ENCODE measurements at places on chromosomes 12 and 14.

- no peak for DNase-seq
These were observed 124.7 kb downstream of the GARIN6 start for GRCh38 chr12:99772274-99772673.

DNA sequence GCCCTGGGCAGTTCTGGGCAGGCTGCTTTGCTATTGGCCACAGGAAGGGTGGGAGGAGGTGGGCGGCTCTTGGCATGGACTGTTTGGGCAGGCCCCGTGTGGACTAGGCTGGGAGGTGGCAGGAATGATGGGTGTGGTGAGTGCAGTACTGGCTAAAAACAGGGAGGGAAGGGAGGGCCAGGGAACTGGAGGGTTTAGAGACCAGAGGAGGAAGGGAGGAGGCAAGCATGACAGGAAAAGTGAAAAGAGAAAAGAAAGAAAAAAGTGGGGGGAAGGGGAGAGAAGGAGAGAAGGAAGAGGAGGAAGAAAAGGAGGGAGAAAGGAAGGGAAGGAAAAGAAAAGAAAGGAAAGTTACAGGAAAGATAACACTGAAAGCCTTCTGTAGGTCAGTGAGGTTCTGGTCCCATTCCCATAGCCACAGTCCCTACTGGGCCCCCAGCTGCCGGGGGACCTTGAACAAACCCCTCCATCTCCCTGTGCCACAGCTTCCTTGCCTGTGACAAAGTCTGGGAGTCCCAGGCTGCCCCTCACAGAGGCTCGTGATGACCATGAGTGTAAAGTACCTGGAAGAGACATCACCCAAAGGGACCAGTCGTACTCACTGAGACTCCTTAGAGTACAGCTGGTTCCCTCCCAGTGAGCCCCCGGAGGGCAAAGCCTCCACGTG lies 1.1 kb upstream of the C14orf132 start:
- DNase-seq, result no peak

GRCh38 chr14:39568809-39569538 lies 136.7 kb upstream of the FBXO33 start:
- no peak for DNase-seq

- DNase-seq, result no peak
These were observed 51.9 kb downstream of the SUSD6 start for GRCh38 chr14:69663300-69663643.

DNA sequence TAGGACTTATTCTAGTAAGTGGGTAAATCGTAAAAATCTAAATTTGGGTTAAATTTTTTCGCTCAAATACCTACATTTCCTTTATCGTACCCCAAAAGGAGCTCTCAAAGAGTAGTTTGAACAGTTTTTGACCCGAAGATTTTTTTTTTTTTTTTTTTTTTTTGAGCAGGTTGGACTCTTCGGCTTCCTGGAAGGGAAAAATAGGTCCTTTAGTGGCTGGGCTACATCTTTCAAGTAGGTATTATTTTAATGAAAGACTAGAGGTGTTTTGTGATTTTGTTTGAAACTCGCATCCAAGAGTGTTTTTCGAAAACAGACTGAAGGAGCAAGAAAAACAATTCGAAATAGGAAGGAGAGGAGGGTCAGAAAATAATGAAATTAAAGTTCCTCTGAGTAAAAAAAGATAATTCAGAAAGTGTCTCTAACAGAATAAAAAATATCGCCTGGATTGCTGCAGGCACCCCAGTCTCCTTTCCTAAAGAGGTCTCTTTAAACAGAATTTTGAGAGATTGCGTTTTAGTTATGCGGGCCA lies 6.0 kb downstream of the CDKN1B start:
- no peak for DNase-seq

DNA sequence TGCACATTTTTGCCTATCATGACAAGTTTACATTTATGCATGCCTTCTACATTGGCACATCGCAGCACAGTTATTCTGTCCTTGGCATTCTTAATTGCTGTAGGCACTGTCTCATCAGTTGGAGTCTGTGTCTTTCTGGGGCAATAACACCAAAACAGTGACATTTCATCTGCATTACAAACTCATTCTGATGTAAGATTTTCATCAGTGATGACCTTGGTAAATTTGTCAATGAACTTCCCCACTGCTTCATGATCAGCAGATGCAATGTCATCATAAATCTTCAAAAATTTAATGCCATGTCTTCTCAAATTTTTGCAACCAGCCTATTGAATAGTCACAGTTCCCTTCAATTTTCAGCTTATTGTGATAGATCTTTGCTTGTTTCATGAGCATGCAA lies 85.5 kb downstream of the CAPZA3 start:
- DNase-seq, result no peak

- no peak for DNase-seq
These were observed 141.1 kb downstream of the HMGA2 start for GRCh38 chr12:65965358-65965757.

DNA sequence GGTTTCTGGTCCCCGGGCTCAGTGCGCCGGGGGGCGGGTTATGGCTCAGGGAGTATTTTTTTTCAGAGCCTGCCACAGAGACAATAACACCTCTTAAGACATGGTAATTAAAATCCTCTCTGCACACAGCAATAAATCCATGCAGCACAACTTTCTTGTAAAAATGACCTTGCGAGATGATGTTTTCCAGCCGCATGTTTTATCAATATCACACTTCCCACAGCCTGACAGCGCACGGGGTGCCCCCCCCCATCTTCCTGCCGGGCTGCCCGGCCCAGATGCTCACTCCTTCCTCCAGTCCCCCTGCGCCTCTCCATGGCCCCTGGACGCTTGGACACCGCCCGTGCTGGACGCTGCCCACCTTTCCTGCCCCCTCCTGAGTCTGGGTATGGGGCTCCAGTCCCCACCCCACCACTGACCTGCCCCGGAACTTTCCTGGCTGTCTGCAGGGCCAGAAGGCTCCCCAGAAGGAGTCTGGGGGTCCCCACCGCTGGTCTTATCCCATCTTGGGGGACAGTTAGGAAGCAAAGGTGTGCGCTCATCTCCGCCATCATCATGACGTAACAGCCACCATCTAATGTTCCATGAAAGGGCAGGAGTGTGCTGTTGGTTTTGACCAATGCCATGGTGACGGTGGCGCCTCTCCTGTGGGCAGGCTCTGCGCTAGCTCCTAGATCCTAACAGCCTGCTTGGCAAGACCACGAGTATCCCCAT lies 182.9 kb downstream of the KIF26A start:
- no peak for DNase-seq

- no peak for DNase-seq
These were observed 40.2 kb downstream of the B4GALNT3 start for GRCh38 chr12:499837-500458.

DNA sequence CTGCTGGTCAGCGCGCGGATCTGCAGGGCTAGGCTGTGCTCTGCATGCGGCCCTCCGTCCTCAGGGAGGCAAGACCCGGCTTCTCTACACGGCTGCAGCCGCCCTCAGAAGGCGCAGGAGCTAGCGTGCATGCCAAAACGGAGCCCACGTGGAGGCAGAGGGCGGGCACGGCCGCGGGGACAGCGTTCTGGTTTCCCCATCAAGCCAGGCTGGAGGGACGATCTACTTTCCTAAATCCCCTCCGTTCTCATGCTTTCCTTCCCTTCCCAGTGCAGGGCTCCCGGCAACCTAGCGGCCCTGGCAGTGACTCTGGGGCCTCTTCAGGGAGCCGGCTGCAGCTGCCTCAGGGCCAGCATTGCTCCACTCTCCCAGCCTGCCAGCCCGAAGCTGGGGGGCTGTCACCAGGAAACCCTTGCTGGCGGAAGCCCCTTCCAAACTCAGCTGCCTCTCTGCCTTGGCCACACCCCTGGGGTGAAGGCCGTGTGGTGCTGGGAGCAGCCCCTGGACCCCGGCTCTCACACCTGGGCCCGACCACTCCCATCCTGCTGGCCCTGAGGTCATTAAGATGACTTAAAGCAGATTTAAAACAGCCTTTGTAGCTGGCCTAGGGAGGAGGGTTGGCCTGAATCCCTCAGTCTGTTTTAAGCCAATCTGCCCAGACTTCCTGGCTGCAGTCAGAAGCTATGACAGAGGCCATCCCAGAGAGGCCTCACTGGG lies 9.2 kb upstream of the GOLGA3 start:
- no peak for DNase-seq

DNA sequence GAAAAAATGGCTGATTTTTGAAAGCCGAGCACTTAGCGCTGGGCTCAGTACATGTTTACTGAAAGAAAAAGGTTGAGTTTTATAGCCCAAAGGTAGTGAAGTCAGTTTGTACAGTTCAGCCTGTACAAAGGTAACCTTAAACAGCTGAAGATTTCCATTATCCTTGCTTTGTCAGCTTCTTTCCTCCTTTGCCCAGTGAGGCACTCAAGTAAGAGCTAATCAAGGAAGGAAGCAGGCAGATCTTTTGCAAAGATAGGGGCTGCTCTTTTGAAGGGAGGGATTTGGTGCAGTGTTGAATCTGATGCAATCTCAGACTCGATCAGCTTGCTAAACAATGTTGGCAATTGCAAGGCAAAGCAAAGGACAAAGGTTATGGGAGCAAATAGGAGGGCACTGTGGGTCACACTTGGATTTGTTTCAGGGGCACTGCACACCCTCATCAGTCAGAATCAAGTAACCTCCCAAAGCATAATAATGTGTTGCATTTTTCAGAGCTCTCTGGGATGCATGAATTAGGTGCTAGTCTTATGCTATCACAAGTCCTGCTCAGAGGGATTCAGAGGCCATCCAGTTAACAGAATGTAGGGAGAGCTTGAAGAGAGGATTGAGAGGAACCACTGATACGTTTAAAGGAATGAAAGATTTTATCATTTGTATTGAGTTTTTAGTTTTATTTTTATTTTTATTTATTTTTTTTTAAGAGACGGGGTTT lies 44.4 kb downstream of the ANO6 start:
- DNase-seq, result peak; percentile 28

Data from T-helper 2 cell (primary cell).